Neuronal stem cell (in vitro differentiated cells): ENCODE measurements at places on chromosomes 2 and 18.

GRCh38 chr18:14971461-14972185, 223.7 kb downstream of the ANKRD30B start:
- no peak for DNase-seq

GRCh38 chr2:98394595-98395153, 48.4 kb downstream of the CNGA3 start:
- DNase-seq: no peak

- no peak for DNase-seq
These were observed 384.0 kb downstream of the NBAS start for GRCh38 chr2:15177103-15177502.

- no peak for DNase-seq
These were observed 10.5 kb downstream of the SCYGR4 start for GRCh38 chr2:227627769-227628168.

DNA sequence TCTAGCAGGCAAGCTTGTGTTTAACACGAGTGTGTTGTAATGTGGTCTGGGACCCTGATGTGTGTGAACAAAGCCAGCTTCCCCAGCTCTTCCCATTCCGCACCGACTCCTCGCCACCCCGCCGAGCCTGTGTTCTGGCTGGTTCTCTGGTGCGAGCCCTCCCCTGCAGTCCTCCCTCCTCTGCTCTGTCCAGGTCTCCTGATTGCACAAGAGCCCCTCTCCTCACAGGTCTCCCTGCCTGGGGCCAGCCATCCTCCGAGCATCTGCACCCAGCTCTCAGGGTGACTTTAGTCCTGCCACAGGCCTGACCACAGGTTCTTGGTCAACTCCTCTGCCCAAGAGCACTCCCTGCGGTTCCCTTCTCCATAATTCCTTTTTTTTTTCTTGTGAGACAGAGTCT, 13.2 kb downstream of the SLC66A3 start:
- DNase-seq: no peak

GRCh38 chr2:189613650-189614420, 33.2 kb upstream of the SLC40A1 start:
- no peak for DNase-seq

- no peak for DNase-seq
These were observed 30.8 kb downstream of the C18orf54 start for GRCh38 chr18:54388203-54389142.

DNA sequence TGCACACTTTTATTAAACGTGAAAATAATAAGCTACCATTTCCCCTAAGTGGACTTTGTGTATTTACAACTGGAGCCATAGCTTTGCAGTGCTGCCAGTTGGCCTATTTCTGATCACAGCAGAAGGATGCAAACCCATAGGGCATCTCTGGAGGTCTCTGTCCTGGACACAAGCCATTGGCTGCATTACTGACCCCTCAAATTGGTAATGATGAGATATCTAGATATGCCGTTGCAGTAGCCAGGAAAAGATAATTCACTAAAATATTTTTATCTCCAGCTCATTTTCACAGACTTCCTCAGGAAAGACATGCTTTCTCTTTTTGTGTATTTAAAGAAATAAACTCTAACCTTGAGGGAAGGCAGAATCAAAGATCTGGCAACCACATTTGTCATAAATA, 182.5 kb downstream of the TDRD15 start:
- DNase-seq: no peak

DNA sequence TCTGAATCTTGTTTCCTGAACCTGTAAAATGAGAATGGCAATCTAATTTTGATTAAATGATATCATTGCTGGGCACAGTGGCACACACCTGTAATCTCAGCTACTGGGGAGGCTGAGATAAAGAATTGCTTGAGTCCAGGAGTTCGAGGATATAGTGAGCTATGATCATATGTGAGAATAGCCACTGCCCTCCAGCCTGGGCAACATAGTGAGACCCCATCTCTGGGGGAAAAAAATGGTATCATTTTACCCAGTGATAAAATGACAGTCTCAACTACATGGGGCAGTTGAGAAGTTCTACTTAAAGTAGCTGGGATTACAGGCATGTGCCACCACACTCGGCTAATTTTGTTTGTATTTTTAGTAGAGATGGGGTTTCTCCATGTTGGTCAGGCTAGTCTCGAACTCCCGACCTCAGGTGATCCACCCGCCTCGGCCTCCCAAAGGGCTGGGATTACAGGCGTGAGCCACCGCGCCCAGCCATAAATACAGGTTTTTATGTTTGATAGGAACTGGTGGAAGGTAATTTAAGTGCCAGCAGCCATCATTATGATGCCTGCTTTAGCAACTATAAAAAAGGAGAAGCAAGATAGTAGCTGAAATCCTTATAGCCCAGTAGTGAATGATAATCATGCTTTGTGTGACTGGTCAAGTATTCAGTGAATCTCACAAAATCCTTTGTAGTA, 17.0 kb downstream of the BZW1 start:
- DNase-seq: no peak

- DNase-seq: no peak
These were observed 403.3 kb upstream of the CDH20 start for GRCh38 chr18:60929966-60930365.

- DNase-seq: no peak
These were observed 107.0 kb downstream of the MGAT5 start for GRCh38 chr2:134360745-134361487.

- no peak for DNase-seq
These were observed 995.1 kb upstream of the DDX18 start for GRCh38 chr2:116819355-116819754.

GRCh38 chr2:190961918-190962487, 52.0 kb downstream of the STAT1 start:
- no peak for DNase-seq

DNA sequence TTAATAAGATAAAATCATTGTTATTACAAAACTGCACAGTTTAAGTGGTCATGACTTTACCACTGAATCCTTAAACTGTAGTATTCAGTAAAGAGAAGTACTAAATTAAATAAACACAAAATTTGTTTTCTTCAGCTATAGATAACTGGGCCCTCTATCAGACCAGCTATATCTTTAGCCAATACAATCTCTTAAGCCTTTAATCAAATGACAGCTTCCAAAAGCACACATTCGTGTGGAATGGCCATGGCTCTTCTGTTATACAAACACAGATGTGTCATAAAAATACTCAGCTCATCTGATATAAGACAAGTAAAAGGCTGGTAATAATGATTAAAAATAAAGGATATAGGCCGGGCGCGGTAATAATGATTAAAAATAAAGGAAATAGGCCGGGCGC, 57.6 kb upstream of the CDKL4 start:
- no peak for DNase-seq

GRCh38 chr18:74326231-74326630, 10.6 kb downstream of the C18orf63 start:
- DNase-seq: no peak

- no peak for DNase-seq
These were observed 110.0 kb downstream of the NCKAP5 start for GRCh38 chr2:133458280-133458679.

GRCh38 chr2:96918754-96919550, 49.1 kb upstream of the SEMA4C start:
- no peak for DNase-seq

DNA sequence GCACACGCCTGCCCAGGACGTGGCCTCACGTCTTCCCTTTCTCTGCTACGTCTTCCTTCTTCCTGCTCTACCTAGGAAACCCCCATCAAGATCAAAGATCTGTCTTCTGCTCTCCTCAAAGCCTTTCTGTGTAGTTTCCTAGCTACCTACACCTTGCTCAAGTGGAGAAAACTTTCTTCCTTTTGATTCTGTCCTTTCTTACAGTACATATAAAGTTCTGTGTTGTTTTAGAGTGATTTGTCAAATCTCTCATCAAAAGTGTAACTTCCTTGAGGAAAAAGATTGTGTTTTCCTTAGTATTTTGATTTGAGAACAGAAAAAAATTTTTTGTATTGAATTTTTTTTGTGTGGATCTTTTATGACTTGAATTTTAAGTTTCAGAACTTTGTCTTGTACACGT, 17.8 kb downstream of the SETBP1 start:
- DNase-seq: no peak

DNA sequence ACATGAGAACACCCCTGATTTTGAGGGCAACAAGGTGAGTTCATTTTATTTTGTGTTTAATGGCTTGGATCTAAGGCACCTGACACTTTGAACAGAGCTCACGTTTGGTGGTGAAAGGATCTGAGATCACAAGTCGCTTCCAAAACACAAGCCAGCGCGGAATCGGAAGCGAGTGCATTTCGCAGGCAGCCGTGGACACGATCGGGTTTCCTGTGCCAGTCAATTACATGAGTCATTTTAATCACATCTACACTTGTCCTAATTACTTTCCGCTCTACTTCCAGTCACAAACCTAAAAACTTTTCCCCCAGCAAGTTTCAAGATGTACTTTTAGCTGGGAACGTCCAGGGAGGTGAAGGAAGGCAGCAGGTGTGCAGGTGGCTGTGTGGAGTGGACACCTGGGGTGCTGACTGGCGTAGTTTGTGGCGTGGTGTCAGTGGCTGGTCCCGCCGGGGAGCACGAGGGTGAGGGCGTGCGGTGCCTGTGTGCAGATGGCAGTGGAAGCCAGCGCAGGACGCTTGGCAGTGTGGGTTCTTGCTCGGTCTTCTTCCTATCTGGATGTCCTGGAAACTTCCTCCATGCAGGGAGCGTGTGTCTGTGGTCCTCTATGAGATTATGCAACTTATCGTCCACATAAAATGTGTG, 75.6 kb downstream of the DCDC2C start:
- no peak for DNase-seq

DNA sequence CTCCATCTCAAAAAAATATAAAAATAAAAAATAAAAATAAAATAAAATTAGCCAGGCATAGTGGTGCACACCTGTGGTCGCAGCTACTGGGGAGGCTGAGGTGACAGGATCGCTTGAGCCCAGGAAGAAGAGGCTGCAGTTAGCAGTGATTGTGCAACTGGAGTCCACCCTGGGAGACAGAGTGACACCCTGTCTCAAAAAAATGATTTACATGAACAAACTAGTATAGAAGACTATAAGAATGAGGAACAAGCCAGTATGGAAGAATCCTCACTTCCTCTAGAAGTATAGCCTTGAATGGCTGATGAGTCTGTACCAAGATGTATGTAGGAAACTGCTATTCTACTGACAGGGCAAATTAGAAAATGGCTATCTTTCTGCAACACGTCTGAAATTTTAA, 10.9 kb downstream of the YES1 start:
- no peak for DNase-seq

DNA sequence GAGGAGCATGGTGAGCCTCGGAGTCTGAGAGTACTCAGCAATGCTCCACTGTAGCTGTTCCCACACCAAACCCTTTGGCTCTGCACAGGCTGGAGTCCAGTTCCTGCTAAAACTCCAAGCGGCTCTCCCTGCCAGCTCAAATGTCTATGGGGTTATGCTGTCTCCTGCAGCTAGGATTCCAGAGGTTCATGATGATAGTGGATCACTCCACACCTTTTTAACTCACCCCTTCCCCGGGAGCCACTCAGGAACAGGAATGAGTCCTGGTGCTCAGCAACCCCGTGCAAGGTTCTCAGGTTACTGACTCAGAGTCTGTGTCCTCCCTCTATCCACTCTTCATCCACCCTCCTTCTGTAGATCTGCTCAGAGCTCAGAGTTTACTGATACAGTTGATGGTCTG, 410.0 kb downstream of the CDH19 start:
- DNase-seq: no peak

- DNase-seq: no peak
These were observed 115.9 kb downstream of the DSEL start for GRCh38 chr18:67400502-67401117.

- no peak for DNase-seq
These were observed 138.2 kb downstream of the UBR3 start for GRCh38 chr2:169965495-169965894.

DNA sequence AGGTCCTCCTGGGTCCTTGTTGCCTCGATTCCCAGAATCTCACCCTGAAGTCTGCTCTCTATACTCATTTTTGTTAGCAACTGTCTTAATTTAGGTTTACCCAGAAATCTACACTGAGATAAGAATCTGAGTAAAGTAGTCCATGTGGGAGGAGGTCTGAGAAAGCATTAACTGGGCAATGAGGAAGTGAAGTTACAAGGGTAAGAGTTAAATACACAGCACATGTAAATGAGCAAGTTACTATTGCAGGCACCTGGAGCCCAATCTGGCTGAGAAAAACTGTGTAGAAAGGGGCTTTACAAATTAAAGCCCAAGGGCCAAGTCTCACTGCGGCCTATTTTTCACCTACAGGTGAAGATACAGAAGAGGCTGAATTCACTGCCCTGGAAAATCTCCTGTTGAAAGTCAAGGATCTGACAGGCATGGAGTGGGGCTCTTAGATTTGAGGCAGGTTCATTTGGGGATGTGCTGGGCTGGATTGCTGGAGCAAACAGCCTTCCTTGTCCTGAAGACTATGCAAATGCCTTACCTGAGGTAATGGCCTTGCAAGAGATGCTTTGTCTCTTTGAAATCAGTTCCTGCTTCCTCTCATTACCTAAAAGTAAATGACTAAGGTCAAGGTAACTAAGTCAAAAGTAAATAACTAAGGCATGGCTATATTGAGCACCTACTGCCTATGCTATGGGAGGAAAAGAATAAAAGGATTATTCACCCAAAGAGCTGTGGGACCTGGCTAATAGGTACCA, 84.4 kb upstream of the DYNAP start:
- no peak for DNase-seq

- DNase-seq: no peak
These were observed 65.9 kb downstream of the CDH20 start for GRCh38 chr18:61398961-61399705.

DNA sequence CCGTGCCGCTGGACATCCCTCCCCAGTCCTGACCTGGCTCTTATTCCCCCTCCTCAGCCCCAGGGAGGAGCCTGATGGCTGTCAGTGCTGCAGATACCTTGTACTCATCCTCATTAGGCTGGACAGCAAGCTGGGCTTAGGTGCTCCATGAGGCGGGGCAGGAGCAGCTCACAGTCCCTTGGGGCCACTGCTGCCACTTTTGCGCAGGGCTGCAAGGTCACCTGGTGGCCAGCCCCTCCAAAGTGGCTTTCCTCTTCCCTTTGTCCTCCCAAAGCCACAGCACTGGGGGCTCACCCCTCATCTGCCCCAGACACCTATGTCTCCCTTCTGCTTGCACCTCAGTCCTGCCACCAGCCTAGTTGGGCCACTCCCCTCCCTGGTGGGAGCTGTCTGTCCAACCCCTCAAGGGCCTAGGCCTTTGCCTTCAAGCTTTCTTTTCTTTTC, 60.8 kb downstream of the FAM168B start:
- no peak for DNase-seq

DNA sequence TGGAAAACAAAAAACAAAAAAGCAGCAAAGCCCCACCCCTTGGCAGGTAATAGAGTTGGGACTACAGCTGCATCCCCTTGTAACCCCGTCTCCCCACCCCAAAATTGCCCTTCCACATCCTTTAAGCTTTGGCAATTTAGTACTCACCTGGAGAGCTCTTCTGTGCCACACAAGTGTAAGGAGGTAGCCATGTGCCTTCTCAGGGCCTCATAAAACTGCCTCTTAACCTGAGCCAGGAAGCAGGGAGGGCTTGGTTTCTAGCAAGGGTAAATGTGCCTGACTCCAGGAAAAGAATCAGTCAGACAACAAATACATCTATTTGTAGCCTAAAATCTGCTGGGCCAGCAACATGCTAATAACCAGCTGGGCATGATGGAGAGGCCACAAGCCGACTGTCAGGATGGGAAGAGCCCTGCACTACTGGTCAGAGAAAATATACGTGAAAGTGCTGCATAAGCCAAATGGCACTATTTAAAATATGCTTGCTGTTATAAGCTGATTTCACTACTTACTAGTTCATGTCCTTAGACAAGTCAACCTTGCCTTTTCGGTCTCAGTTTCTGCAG, 46.3 kb downstream of the NOP58 start:
- DNase-seq: no peak
